ENCODE measurements at places on chromosomes 2 and 18.

DNA sequence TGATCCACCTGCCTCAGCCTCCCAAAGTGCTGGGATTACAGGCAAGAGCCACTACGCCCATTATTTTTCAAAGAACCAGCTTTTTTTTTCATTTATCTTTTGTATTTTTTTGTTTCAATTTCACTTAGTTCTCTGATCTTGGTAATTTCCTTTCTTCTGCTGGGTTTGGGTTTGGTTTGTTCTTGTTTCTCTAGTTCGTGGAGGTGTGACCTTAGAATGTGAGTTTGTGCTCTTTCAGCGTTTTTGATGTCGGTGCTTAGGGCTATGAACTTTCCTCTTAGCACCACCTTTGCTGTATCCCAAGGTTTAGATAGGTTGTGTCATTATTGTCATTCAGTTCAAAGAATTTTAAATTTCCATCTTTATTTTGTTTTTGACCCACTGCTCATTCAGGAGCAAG, 86.7 kb upstream of the MSTN start:
- ATAC-seq: no peak

DNA sequence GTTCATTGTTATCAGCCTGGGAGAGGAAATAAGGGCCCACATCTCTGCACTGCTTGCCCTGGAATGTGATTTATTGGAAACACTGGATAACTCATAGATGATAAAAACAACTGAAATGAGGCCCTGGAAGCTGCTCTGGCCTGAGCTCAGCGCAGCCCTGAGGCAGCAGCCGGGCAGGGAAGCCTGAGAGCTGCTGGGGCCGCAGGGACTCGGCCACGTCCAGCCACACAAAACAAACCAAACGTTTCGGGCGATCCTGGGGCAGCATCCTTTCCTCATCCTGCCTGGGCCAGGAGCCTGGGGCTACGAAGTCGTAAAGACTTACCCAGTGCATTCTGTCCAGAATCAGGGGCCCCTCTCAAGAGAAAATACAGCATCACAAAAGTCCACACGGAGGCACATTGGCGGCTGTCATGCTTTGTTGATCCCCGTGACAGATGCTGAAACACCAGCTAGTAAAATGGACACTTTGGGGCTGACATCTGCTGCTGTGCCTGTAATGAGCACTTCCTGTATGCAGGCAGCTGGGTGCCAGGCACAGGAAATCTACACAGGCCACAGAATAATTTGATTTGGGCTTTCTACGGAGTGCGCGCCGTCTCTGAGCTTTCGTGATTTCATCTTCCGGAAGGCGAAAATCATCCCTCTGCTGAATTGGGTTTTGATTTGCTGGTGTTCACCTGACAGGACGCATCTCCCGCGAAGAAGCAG, 250.6 kb downstream of the EIPR1 start:
- ATAC-seq: no peak

DNA sequence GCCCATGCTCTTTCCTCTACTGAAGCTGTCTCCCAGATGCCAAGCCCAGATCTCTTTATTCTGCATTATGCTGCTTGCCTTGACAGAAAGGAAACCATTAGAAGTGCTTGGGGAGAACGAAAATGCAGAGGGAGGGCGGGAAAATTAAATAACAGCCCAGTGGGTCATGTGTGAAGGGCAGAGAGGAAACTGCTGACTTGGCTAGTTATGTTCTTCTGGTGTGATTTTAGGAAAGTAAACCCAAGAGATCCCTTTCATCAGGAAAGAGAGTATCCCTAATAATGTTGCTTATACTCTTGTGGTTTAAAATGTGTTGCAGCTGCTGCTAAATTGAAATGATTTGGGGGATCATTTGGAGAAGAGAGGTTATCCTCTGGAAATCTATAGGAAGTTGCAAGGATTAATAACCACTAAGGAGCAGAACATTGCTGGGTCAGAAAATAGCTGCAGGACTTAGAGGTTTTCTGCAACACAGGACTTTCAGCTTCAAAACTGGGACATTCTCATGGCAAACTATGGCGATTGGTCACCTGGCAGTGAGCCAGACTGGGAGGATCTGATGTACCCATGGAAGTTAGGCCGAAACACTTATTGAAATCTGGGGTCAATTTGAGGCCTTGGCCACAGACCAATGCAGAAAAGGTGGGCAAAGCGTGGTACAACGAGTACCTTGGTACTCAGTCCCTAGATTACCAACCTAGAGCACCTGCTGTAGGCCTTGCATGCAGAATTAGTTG, 172.2 kb downstream of the TMEM247 start:
- ATAC-seq: no peak

GRCh38 chr2:201777869-201778268, 2.9 kb downstream of the ALS2 start:
- no peak for ATAC-seq

GRCh38 chr18:47928466-47928865, 2.0 kb downstream of the SMAD2 start:
- no peak for ATAC-seq

GRCh38 chr2:30686669-30687068, 120.6 kb downstream of the CAPN13 start:
- no peak for ATAC-seq

GRCh38 chr2:173358616-173359015, 3.9 kb downstream of the CDCA7 start:
- no peak for ATAC-seq

- ATAC-seq: peak; percentile 54
Observed at GRCh38 chr2:237734905-237735623, 63.5 kb upstream of the RBM44 start.

DNA sequence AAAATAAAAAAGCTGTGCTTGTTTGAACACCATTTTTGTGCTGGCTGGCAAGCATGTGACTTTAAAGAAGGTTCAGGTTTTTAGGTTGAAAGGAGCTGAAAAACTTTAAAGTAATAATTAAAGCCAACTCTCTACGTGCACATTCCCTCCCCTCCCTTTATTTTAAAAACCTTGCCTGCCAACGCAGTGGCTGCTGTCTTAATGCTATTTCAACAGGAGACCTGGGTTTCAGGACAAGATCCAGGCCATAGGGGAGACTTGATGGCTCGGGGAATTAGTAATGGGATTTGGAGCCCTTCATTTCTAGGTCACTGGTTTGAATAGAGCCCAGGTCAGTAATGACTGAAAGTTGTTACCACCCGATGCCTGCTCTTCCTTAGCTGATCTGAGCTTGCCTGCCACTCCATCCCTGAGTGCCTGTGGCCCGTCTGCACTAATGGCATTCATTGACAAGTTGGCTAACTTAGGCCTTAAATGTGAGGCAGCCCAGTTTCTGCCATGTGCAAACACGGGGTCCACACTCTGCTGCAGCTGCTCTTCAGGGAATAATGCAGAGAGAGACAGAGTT, 1233.2 kb upstream of the ZEB2 start:
- no peak for ATAC-seq

- ATAC-seq: no peak
Observed at GRCh38 chr2:85797921-85798320, 44.1 kb downstream of the ATOH8 start.

All from esophagus mucosa (tissue), 1 donor.